ENCODE measurements at places on chromosomes 13 and 19. TPM values are rescaled to one million over a fixed set of nuclear protein-coding genes. Genes with fewer than 3 reads are reported as not detected.

DNA sequence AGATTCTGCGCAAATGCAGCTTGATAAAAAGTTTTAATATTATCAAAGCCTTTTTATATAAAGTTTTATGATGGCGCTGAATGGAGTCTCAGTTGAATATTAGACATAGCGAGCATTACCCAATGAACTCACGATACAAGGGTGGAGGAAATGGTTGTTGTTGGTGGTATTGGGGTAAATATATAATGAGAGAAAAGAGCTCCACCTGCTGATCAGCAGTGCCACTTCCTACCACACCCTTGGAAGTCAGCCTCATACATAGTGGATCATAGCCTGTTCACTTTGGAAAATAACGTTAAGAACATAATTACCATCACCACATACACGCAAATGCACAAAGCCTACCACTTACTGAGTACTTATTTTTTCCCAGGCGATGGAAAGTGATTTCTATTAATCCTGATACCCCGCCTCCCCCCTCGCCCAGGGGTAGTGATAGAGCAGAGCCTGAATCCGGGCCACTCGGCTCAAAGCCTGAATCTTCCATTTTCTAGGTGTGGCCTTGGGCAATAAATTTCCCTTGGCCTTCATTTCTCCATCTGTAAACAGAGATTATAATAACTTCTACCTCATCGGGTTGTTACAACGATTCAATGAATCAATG is 358.3 kb downstream of the KLF5 start:
- DNase-seq: no peak

GRCh38 chr19:20182222-20182785 is 15.3 kb downstream of the ZNF486 start:
- no peak for DNase-seq

DNA sequence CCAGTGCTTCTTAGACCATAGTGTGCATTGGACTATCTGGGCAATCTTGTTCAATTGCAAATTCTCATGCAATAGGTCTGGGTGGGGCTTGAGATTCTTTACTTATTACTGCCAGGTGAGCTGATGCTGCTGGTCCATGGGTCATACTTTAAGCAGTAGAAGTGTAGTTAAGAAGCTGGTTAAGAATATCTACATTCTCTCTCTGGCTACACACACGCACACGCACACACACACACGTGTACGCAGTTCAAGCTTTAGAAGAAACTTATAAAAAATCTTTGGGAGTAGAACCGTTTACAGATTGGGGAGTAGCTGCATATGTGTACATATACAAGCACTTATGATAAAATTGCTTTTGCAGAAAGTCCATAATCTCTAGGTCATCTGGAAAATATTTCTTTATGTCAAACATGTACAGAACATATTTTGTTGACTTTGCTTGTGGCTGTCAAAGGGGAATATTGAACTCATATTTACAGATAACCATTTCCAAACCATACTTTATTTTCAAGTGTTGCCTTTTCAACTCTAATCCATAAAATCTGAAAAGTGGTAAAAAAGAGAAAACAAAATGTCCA is 99.7 kb downstream of the GPC6 start:
- no peak for DNase-seq

DNA sequence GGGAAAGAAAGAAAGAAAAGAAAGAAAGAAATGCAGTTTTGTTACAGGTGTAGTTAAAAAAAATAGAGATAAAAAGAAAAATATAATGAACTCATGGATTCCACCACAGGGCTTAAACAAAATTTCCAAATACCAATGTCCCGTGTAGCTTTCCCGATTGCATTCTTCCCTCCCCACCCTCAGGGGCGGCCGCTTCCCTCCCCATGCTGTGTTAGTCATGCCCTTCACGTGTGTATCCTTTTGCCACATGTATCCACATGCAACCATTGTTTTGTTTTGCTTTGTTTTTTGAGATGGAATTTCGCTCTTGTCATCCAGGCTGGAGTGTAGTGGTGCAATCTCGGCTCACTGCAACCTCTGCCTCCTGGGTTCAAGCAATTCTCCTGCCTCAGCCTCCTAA is 3.6 kb upstream of the KMT5C start:
- no peak for DNase-seq

DNA sequence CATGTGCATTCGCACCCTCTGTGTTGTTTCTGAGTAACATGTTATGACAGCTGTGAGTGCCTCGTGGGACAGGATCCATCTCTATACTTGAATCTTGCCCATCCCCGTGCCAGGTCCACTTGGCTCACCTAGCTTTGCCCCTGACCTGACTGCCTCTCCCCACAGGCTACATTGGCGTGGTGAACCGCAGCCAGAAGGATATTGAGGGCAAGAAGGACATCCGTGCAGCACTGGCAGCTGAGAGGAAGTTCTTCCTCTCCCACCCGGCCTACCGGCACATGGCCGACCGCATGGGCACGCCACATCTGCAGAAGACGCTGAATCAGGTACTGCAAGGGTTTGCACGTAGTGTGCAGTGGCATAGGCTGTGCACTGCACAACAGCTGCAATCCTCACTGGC is 53.2 kb downstream of the TMED1 start:
- no peak for DNase-seq

RASAL3 gene
- 1.9 TPM for total RNA-seq
